ENCODE measurements at places on chromosomes 4 and X.

- DNase-seq: no peak
Observed at GRCh38 chrX:128816919-128817318, 706.4 kb downstream of the SMARCA1 start.

GRCh38 chr4:98838977-98839618 is 89.8 kb downstream of the EIF4E start:
- DNase-seq: no peak

GRCh38 chr4:176052744-176053143 is 12.9 kb upstream of the WDR17 start:
- DNase-seq: peak; percentile 13

DNA sequence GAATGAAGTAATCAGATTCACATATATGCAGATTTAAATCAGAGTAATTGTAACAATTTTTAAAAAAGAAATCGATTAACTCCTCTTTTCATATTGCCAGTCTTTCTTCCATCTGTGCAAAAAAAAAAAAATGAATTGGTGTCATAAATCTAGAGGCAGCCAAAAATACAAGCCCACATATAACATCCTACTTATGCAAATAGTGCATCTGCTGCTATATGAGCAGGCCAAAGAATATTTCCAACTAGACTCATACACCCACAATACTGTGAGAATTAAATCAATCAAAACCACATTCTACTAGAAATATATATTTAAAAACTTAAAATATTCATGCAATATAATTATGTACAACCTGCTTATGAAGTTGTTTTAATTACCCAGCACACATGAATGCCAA is 298.1 kb upstream of the TRAM1L1 start:
- DNase-seq: no peak

GRCh38 chr4:150423074-150423473 is 158.9 kb upstream of the MAB21L2 start:
- no peak for DNase-seq

GRCh38 chrX:153884136-153884535 is 1.8 kb downstream of the L1CAM start:
- no peak for DNase-seq

All from SIG-M5 (cell line).